ENCODE measurements at places on chromosomes 2 and 18.

DNA sequence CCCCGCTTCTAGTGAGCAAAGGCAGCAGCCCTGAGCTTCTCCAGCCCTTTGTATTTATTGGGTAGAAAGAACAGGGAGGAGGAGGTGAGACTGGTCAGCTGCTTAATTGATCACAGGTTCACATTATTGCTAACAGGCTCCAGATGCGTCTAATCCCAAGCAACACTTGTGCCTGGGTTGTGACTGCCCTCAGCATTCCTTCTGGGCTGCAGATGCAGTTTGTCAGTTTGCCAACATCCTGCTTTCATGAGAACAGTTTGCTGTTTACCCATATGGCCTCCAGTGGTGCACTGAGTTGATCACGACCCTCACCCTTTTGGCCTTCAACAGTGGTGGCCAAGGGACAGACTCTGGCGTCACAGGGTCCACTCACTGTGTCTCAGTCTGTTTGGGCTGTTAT lies 159.5 kb upstream of the ZNF516 start:
- DNase-seq = no peak

DNA sequence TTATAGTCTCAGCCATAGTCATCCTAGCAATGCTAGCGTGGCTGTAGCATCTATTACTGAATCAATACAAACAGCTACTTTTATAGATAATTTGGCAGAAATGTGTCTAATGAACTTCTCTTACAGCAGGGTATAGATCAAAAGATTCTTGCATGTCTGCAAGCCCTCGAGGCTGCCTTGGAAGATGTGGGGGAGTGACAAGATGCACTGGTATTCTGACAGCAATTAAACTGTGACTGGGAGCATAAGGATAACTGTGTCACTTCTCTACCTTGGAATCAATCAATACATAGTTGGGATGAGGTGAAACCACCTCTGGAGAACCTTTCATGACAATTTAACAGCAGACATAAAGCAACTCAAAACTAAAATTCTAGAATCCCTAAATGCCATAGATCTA lies 59.3 kb upstream of the MYO3B start:
- DNase-seq = no peak

- DNase-seq = no peak
Observed at GRCh38 chr2:160245614-160246155, 45.6 kb upstream of the ITGB6 start.

GRCh38 chr18:55988537-55988936 lies 400.5 kb upstream of the TCF4 start:
- DNase-seq = no peak

- no peak for DNase-seq
Observed at GRCh38 chr18:53025247-53025646, 685.2 kb downstream of the DCC start.

DNA sequence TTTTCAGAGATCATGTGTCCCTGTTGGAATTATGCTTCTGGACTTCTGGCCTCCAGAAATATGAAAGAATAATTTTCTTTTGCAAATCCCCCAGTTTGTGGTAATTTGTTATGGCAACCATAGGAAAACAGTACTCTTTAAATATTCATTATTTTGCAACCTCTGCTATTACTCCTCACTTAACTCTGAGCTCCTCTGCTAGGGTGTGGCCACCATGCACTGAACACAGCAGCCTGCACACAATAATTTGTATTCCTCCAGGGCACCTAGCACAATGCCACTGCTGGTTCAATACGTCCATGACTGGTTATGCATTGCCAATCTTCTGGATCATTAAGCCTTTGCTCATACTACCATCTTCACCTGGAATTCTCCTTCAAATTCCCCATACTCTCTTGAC lies 232.0 kb downstream of the CNTNAP5 start:
- no peak for DNase-seq

DNA sequence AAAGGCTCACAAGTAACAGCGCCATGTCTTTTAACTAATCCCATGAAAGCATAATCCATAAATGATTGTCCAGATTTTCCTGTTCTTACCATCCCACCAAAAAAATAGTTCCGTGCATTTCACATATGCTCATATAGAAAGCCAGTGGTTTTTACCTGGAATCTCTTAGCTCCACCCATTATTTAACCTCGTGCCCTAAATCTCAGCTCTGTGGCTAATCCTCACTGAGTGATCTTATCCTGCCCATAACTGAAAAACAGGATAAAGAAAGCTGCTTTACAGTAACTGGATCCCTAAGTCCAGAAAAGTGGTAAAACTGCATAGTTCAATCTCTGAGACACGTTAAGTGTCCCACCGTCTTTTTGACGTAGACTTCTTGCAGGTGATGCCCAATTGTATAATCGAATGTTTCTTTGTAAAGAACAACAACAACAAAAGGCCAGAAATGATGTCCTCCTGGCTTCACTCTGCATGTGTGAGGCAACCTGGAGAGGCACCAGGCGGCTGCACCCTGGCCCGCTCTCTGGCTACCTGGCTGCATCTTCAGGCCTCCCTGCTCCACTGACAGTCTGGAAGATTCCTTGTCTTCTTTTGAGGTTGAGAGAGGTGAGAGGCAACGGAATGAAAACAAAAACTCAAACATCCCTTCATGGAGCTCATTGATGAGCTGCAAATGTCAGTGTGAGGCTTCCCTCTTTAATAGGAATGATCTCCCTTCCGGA lies 38.6 kb downstream of the FEZ2 start:
- DNase-seq = no peak

Measured in fibroblast of skin of back (primary cell).